ENCODE measurements at places on chromosomes 11 and 22.

DNA sequence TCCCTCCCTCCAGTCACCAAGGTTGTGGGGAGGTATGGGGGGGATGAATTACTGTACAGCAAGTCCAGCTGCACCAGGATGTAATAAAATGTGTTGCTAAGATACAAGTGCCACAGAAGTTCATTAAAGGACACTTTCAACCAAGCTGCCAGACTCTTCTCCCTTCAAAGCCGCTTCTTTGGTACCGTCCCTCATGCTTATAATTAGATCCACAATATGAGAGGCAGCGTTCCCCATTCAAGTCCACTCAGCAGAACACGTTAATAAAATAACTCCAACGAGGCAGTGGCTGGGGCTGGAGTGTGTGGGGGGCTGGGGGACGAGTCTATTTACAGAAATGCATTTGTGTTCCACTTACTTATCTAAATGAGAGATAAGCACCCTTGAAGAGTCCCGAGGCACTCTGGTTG is 14.7 kb downstream of the PHF21B start:
- no peak for DNase-seq

- DNase-seq: no peak
These were observed 226.3 kb downstream of the DSCAML1 start for GRCh38 chr11:117570701-117571100.

GRCh38 chr11:20022363-20023081 is 137.8 kb downstream of the DBX1 start:
- DNase-seq: no peak

- no peak for DNase-seq
These were observed 105.9 kb downstream of the TRPC6 start for GRCh38 chr11:101477926-101478325.

DNA sequence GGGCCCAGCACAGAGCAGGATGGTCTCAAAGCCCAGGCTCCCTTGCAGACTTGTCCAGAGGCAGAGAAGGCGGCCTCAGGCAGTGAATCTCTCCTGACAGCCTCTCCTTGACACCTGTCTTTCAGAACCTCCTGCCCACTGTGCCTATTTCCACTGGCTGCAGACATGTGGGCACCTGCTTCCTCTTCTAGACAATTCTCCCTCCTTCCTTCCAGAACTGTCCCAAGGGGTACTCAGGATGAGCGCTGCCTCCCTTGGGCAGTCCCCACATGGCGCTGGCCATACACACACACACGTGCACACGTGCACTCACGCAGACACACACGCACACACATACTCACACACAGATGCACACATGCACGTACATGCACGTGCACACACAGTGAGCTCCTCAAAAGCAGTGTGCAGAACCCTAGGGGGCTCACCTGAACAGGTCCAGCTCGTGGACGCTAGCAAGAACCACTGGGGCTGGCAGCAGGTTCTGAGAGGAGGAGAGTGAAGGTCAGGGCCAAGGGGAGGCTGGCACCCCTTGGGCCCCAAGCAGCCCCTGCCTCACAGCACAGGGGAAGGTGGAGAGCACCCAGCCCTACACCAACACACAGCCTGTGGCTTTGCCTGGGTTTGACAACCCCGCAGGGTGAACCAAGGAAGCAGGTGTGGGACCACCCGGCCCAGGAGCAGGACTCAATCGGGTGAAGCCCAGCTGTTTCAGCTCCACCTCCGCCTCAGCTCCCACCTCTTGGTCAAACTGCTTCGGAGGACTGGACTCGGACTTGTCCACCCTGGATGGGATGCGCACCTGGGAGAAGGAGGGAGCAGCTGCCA is 8.1 kb upstream of the PLXNB2 start:
- no peak for DNase-seq

DNA sequence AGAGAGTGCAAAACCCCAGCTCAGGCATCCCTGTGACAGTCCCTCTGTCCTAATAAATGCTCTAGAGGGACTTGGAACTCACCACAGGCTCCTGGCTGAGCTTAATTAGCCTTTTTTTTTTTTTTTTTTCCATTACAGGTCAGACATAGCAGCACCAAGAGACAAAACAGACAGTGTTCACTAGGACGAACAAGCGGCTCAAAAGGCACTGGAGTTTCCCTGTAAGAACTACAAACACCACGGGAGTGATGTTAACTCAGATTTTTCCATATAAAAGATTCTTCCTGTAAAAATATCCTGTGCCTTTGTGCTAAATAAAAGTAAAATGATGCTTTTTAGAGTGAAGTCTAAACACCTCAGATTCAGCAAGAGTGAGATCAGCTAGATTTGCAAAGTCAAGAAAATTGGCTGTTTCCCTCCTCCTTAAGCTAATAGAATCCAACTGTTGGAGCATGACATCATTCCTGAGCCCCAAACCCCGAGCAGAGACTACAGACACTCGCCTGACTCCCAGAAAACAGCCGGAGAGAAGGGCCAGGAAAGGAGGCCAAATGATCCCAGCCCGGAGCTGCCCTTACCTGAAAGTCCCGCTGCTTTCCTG is 101.0 kb upstream of the AKIP1 start:
- no peak for DNase-seq

- no peak for DNase-seq
These were observed 43.8 kb downstream of the NEU3 start for GRCh38 chr11:75032550-75032935.

DNA sequence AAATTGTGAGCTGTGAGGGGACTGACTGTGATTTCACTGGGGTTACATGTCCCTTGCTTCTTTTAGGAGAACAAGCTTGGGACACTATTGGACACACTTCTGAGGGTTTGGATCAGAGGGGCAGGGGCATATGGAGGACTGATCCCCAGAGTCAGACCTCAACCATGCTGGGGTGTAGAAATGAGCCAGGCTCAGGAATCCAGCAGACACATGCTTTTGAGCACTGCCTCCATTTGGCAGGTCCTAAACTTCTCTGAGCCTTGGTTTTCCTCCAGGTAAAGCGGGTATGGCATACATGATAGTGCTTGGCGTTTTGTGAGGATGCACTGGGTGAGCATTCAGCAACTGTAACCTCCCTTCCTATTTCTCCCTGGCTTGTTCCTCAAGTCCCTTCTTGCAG is 74.7 kb downstream of the ADAMTS15 start:
- DNase-seq: no peak

- no peak for DNase-seq
These were observed 23.8 kb downstream of the FLRT1 start for GRCh38 chr11:64059339-64060140.

- no peak for DNase-seq
These were observed 156.0 kb downstream of the PKNOX2 start for GRCh38 chr11:125320347-125321076.

DNA sequence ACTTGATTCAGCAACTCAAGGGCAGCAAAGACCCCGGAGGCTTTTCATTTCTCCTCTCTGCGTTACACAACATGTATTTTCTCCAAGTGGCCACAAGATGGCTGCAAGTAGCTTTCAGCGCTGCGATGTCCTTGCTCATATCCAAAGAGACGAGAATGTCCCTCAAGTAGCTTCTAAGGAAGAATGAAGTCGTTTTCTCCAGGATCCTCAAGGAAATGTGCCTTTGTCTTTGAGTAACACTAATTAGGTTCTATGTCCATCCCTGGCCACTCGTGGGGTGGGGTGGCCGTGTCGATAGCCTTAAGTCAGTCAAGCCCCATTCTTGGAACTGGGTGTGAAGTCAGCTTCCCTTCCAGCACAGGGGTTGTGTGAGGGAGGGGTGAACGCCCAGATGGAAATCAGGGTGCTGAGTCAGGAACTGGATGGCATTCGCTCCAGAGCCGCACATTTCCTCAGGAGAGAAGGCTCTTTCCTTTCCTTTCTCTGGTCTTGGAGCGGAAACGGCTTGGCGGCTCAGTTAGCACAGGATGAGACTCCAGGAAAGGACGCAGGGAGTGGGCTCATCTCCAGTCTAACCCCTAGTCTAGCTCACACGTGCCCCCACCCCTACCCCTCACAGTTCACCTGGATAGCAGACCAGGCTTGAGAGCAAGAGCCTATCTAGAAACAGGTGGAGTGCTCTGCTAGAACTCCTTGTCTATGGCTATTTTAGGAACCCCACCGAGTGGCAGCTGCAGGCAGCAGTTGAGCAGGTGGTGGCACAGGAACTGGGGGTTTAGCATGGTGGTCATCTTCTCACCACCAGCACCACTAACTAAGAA is 44.3 kb downstream of the NNMT start:
- DNase-seq: peak; percentile 34

- no peak for DNase-seq
These were observed 24.9 kb downstream of the USH1C start for GRCh38 chr11:17519061-17519885.

- no peak for DNase-seq
These were observed 16.3 kb upstream of the CABP2 start for GRCh38 chr11:67539550-67539949.

- no peak for DNase-seq
These were observed 152.9 kb downstream of the FEZ1 start for GRCh38 chr11:125343086-125343717.

DNA sequence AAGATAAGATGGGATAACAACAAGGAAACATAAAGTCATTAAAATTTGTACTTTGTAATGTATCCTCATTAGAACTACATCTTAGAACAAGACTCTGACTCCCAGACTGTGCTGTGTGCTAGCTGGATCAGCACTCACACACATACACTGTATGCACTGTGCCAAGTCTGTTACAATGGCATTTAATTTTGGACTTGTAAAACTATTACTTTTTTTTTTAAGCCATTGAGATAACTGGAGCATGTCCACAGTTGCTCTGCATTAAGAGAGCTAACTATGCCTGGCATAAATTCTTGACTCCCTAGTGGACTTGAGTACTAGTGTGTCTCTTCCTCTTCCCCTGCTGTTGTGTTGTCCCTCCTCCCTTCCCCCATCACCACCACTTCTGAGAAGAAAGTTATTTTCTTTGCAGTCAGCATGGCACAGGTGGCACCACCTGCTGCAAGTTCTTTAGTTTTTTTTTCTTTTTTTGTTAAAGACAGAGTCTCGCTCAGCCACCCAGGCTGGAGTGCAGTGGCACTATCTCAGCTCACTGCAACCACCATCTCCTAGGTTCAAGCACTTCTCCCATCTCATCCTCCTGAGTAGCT is 268.6 kb downstream of the TMEM135 start:
- no peak for DNase-seq

GRCh38 chr11:83025267-83025704 is 46.4 kb downstream of the RAB30 start:
- no peak for DNase-seq

- DNase-seq: no peak
These were observed 12.7 kb downstream of the MFNG start for GRCh38 chr22:37473437-37473946.

DNA sequence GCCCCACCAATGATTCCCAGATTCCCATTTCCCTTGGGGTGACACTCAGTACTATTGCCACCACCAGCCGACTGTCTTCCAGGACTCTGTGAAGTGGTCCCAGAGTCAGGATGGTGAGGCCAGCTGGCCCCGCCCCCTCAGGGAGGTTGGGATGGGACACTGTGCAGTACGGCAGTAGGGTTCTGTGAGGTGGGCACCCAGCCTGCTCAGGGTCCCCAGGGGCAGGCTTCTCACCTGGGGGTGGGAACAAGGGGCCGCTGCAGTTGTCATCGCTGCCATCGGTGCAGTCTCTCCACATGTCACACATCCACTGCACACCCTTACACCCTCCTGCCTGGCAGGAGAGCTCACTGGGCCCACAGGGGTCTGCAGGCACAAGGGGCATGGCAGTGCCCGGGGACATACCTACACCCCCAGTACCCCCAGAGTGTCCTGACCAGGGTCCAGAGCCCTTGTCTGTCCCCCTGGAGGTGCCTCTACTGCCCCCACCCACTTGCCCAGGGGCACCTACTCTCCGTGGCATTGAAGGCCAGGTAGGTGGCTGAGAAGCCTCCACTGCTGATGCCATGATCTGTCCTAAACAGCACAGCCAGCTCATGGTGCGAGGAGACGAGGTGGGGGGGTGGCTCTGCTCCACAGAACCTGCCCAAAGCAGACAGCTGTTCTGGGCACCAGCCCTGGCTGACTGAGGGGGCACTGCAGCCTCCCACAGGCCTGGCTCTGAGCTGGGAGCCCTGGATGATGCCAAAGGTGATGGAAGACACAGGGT is 1.9 kb upstream of the C1QTNF5 start:
- no peak for DNase-seq

GRCh38 chr11:116217006-116217405 is 555.8 kb downstream of the BUD13 start:
- DNase-seq: no peak

- DNase-seq: peak; percentile 69
These were observed 13.1 kb downstream of the EEF1G start for GRCh38 chr11:62560566-62561103.

GRCh38 chr22:37400719-37401118 is 26.6 kb downstream of the ELFN2 start:
- DNase-seq: no peak

- no peak for DNase-seq
These were observed 91.9 kb upstream of the BID start for GRCh38 chr22:17866127-17866526.

- DNase-seq: no peak
These were observed 797 bp upstream of the B3GAT3 start for GRCh38 chr11:62622476-62623089.

- DNase-seq: no peak
These were observed 1145.1 kb downstream of the LRRC4C start for GRCh38 chr11:40314327-40314726.

GRCh38 chr11:77250881-77251640 is 50.4 kb downstream of the GDPD4 start:
- DNase-seq: no peak

- no peak for DNase-seq
These were observed 6.7 kb downstream of the JOSD1 start for GRCh38 chr22:38694049-38694448.

DNA sequence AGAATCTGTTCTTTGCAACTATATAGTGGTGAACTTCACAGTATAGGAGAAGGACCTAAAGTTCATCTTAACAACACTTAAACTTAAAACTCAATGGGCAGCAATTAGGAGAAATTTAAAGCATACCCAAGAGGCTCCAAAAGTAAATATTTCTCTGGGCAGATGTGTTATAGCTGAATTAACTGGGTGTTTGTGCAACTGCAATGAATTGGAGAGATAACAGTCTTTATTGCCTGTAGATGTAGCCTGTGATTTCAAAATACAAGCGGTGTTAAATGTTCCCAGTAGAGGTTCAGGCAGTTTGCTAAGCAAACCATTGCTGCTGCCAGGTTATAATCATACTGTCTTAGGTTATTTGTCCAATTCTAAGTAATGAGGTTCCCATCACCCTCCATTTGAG is 294.1 kb upstream of the MTNR1B start:
- DNase-seq: no peak

DNA sequence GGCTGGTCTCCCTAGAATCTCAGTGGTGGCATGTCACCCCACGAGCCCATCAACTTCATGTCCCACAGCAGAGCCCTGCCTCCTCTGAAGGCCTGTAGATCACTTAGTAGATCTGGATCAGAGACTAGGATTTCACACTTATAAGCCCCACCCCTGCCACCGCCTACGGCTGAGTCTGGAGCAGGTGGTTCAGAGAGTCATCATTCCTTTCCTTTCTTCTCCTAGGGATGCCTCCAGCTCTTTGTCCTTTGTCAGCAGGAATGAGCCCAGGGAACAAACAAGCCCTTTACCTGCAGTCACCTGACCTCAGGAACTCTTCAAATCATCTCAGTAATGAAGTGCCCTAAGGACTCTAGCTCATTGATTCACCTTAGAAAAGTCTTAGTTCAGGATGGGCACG is 37.8 kb downstream of the SCGB1A1 start:
- DNase-seq: no peak

- no peak for DNase-seq
These were observed 346.0 kb upstream of the NCAM1 start for GRCh38 chr11:112615238-112615637.

- DNase-seq: no peak
These were observed 38.3 kb upstream of the TFIP11 start for GRCh38 chr22:26550498-26551033.

GRCh38 chr11:73671701-73672100 is 25.3 kb downstream of the PLEKHB1 start:
- no peak for DNase-seq

Data from stimulated activated naive CD8-positive, alpha-beta T cell treated with anti-CD3 and anti-CD28 coated beads, Interleukin-15, amount 100 ng/mL, for 72 hours (primary cell).